Activated CD4-positive, alpha-beta T cell treated with anti-CD3 and anti-CD28 coated beads, Interleukin-2, amount 50 U/mL, for 48 hours (primary cell): ENCODE measurements at places on chromosomes 4 and X.

GRCh38 chr4:88938138-88938537, 118.8 kb downstream of the FAM13A start:
- DNase-seq, result no peak

- no peak for DNase-seq
Observed at GRCh38 chrX:38803243-38803587, 2.0 kb downstream of the MID1IP1 start.

DNA sequence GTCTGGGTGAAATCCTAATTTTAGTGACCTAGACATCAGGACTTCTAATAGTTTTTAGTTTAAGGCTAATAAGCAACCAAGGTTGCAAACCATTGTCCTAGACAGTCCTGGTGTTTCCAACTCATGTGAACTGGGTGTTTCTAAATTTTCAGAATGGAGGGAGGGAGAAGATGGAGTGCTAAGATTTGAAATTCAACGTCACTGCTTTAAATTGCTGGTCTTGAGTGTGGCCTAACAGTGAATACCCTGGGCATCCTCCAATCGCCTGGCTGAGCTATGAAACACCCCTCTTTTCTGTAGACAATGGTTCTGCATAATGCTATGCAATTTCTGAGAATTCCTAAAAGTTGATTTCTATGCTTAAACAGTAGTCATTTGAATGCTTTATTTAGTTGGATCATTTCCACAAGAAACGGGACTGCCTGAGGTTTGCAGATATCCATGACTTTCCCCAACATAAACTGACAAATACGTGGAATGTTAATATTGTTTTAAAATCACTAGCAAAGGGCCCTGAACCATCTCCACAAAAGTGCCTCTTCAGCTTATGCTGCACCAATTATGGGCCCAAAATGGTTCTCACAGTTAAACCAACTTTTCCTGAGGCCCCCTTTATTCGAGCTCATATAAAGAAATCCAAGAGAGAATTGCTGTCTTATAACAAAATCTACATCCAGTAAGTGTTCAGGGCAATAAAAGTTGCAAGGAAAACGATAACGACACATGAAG, 1.1 kb downstream of the FBXL5 start:
- no peak for DNase-seq

GRCh38 chr4:7736436-7737267, 203.0 kb downstream of the AFAP1 start:
- DNase-seq, result no peak

DNA sequence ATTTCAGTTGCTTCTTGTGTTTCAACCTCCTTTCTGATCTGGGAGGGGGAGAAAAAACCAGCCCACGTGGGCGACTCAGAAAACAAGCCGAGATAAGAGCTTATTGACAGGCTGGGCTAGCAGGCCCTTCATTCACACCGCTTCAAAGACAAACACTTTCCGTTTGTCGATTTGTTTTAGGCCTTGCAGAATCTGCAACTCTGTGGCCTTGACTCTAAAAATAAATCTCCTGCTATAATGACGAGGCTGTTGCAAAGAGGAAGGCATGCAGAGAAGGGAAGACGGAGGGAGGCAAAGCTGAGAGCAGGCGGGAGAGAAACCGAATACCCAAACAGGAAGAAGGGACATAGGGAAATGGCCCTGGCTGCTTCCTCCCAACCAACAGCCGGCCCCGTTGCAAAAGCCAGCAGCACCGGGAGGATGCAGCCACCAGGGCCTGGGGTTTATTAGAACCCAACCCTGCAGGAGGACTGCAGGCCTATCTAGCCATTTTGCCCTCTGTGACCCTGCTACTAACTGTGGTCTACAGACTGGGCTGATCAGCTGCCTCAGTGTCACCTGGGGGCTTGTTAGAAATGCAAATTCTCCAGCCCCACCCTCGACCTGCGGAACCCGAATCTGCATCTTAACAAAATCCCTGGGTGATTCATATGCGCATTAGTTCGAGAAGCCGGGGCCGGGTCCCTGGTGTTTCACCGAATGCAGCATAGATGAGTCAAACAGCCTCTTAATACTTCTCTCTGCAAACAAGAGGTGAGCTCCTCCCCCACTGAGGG, 325.5 kb downstream of the BCOR start:
- DNase-seq, result peak; percentile 76

GRCh38 chr4:41977709-41978108, 3.8 kb upstream of the DCAF4L1 start:
- no peak for DNase-seq

DNA sequence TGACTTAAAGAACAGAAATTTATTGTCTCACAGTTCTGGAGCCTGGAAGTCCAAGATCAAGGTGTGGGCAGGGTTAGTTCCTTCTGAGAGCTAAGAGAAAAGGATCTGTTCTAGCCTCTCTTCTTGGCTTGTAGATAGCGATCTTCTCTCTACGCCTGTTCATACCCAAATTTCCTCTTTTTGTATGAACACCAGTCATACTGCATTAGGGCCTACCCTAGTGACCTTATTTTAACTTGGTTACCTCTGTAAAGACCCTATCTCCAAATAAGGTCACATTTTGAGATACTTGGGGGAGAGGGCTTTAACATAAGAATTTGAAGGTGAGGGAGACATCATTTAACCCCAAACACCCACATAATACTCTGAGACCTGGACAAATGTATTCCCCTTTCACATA, 55.6 kb upstream of the SPP1 start:
- DNase-seq, result no peak
